ENCODE measurements at places on chromosomes 11 and 22.

- DNase-seq = no peak
These were observed 23.3 kb downstream of the SAMM50 start for GRCh38 chr22:43978558-43978957.

DNA sequence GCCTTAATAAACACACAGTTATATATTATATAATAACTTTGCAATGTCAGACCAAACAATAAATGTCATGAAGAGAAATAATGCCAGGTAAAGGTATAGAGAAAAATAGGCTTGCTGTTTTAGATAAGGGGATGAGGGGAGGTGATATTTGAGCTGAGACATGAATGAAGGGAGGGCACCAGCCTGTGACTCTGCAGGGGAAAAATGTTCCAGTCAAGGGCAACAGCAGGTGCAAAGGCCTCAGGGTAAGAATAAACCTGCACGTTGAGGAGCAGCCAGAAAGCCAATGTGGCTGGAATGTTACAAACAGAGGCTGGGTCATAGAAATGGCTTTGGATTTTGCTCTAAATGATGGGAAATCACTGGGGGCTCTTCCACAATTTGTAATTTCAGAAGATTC is 519.6 kb downstream of the SOX6 start:
- no peak for DNase-seq

DNA sequence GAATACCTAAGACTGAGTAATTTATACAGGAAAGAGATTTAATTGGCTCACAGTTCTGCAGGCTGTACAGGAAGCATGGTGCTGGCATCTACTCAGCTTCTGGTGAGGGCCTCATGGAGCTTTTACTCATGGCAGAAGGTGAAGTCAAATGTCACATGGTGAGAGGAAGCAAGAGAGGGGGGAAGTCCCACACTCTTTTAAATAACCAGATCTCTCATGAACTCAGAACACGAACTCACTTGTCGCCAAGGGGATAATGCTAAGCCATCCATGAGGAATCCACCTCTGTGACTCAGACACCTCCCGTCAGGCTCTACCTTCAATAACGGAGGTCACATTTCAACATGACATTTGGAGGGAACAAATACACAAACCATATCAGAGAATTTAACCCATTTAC is 42.2 kb downstream of the BIRC2 start:
- DNase-seq = no peak

DNA sequence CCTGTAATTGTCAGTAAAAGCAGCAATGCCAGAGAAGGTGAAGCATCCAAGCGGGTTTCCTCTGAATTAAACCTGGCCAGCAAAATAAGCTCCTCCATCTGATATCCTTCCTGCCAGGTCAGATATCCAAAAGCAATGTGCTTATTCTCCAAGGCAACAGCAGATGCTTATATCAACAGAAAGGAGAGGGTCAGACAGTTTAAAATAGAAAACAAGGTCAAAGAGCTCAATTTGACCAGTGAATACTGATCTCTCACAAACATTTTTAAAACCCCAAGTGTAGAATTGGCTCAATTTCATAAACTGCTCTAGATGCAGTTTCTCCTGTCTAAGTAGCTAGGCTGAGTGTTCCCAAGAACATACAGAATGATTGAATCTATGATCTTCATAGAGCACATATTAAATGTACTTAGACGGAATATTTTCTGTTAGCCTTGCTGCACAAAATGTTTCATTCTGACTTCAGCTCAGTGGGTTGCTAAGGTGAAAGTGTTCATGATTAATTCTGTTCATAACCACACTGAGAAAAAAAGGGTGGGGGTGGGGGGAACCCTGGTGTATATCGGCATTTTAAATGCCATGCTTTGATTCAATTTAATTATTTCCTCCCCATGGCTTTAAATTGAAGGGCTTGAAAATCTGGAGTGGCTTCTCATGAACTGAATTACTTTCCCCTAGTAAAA is 174.2 kb upstream of the ARHGAP20 start:
- no peak for DNase-seq

GRCh38 chr11:68763181-68763721 is 11.9 kb upstream of the TESMIN start:
- no peak for DNase-seq

DNA sequence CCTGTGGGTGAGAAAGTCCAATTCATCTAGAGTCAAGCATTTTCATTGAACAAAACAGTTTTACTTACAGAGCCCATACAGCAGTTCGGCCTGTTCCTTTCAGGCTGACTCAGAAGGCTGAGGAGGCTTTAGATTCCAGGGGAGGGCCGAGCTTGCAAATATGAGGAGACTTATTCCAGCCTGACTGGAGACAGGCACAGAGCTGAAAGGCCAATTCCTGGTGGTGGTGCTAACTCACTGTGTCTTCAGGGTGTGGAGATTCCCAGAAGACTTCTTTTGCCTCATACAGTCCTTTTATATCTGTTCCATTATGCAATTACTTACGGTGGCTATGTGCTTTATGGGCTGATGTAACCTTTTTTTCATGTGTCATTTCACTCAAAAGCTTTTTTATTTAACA is at the start of gene OR51E2:
Gene OR51E2 (minus strand): TSS at position 269 of the 400 bp plus-strand sequence. CDS start 15,142 bp downstream, outside the sequence.
- DNase-seq = no peak

- DNase-seq = no peak
These were observed 93.6 kb upstream of the ISX start for GRCh38 chr22:34972191-34972897.

DNA sequence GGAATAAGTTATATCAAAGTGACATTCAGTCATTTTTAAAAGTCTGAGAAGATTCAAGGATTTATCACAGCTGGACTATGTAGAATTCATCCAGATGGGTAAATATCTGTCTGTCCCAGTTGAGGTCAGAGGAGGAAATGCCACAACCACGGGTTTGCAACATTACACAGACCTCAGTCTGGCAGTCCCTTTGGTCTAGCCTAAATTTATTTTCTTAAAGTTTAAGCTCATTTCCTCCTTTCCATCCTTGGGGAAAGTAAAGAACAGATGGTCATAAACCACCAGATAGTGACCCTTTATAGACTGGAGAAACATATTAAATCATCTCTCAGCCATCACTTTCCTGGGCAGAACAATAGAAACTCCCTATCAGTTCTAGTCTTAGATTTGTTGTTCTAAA is 238.4 kb upstream of the DDI1 start:
- no peak for DNase-seq

DNA sequence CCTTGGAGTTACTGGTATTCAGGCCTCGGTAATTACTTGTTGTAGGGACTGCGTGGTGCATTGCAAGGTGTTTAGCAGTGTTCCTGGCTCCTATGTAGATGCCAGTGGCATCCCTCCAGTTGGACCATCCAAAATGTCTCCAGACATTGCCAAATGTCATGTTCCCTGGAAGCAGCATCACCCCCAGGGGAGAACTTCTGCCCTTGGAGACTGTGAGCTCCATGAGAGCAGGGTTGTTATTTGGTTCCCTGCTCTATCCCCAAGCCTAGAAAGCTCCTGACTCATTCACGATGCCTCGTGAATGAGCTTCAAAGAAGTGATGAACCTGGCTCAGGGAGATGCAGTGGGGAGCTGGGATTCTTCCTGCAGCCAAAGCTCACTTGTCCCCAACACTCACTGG is 4.8 kb upstream of the CD248 start:
- DNase-seq = no peak

GRCh38 chr11:34926101-34926830 is 9.8 kb downstream of the PDHX start:
- DNase-seq = no peak

DNA sequence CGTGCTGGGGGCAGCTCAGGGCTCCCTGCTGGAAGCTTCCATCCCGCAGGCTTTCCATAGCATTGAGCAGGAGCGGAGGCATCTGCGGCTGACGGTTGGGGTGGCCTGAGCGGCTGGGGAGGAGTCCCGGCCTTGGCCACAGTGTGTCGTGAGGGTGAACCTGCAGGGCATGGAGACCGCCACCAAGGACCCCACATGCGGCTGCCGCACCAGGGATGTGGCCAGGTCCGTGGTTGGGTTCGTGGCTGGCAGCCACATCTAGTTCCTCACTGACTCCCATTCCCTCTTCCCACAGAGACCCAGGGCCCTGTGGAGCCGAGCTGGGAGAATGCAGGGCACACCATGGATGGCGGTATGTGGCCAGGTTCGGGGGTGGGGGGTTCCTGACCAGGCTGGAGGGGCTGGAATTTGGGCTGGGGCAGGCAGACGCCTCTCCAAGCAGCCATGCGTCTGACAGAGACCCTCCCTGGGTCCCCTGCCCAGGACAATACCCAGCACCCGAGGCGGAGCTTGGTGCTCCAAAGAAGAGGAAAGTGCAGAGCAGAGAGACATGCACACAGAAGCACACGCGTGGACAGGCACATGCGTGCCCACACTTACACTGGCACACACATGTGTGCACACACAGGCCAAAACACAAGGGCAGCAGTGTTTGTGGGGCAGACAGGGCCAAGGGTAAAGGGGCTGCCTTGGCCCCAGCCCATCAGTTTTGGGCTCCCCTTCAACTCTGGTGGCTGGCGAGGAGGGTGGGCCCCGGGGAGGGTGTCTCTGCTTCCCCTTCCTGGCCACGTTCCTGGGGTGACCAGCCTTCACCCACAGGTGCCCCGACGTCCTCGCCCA is 2.7 kb downstream of the MUC5B start:
- DNase-seq = no peak

- DNase-seq = no peak
These were observed 25.4 kb downstream of the NEU3 start for GRCh38 chr11:75014129-75014528.

DNA sequence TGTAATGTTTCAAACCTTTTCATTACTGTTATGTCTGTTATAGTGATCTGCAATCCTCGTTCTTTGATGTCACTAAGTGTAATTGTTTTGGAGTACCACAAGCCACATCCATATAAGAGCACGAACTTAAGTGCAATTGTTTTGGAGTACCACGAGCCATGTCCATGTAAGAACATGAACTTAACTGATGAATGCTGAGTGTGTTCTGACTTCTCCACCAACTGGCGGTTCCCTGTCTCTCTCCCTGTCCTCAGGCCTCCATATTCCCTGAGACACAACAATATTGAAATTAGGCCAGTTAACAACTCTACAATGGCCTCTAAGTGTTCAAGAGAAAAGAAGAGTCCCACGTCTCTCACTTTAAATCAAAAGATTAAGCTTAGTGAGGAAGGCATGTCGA is 23.5 kb downstream of the TESMIN start:
- no peak for DNase-seq
